Left colon (tissue), 2 donors: ENCODE measurements at places on chromosomes 5 and 9.

- DNase-seq: no peak
These were observed 63.2 kb downstream of the COL27A1 start for GRCh38 chr9:114218264-114219120.

DNA sequence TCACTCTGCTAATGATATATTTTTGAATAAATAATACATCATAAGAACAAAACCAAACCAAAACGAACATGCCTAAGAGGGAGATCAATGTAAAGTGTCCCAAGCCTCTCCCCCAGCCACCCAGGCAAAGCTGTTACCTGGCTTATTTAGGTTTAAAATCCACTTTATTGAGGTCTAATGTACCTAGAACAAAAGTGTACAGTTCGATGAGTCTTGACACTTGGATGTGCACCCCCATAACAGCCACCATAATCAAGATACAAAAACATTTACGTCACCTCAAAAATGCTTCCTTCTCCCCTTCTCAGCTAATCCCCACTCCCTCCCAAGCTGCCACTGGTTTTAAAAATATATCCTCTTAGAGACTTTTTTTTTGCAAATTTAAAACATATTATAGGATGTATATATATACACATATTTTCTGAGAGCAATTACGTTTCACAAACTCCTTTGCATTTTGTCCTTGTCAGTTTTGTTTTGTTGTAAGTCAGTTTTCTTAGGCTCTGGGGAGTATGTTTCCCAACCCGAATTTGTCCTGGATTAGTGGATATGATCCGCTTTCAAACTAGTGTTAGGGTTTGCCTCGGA, 8.3 kb upstream of the NKX2-5 start:
- DNase-seq: no peak

GRCh38 chr9:32497921-32498320, 28.1 kb downstream of the RIGI start:
- DNase-seq: no peak

- DNase-seq: no peak
These were observed 52.9 kb upstream of the ZNF366 start for GRCh38 chr5:72559866-72560766.

DNA sequence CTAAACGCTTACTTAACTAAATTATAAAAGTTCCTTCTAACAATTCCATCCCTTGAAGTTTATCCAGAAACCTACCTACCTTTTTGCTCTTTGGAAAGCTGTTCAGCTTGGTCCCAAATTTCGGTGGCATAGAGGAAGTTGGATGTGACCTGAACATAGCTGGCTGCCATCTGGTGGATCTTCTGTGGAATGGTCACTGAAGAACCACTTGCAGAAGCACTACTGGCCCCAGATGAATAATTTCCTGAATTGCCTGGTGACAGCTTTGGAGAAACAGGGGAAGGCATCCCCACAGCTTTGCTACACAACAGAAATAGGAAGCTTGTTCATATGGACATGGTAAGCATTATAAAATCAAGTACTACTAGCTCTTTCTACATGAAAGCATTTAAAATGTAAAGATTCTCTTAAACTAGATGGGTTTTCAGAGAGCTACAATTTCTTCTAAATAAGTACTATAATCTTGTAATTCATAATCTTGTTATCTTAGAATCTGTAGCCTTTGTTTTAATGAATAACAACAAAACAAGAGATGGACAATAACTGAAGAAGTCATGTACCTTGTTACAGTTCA, 9.9 kb downstream of the LEAP2 start:
- DNase-seq: peak; percentile 57

GRCh38 chr9:70058569-70059116, 15.0 kb downstream of the MAMDC2 start:
- DNase-seq: no peak

DNA sequence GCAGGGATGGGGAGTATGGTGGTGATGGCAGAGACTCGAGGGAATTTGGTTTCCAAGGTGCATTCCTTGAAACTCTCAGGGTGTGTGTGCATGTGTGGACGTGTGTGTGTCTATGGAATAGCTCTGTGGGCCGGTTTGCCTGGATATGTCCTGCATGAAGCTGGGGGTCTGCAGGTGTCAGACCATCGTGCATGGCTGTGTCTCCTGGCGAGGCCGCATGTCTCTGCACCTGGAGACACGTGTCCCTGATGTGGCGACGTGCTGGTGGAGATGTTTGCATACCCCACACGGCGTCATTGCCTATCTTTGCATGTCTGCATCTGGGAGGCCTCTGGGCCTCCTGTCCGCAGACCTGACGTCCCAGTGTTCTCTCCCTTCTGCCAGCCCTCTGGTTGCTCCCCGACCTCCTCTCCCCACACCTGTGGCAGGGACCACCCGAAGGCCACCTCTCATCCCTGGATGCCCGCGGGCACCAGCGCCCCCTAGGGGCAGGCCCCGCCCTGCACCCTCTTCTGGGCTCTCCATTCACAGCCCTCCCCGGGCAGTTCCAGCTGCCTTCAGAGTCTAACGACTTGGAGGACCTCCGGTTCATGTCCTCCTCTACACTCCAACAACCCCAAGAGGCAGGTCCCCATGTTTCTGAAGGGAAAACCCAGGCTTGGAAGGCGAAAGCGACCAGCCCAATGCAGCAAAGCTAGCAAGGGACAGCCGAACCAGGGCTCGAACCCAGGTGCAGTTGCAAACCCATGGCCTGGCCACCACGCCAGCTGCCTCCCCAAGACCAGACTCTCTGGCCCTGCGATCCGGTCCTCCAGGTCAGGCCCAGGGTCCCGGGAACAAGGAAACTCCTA, 88.6 kb downstream of the LMX1B start:
- DNase-seq: no peak

GRCh38 chr9:13915591-13916301, 398.2 kb downstream of the NFIB start:
- DNase-seq: no peak

DNA sequence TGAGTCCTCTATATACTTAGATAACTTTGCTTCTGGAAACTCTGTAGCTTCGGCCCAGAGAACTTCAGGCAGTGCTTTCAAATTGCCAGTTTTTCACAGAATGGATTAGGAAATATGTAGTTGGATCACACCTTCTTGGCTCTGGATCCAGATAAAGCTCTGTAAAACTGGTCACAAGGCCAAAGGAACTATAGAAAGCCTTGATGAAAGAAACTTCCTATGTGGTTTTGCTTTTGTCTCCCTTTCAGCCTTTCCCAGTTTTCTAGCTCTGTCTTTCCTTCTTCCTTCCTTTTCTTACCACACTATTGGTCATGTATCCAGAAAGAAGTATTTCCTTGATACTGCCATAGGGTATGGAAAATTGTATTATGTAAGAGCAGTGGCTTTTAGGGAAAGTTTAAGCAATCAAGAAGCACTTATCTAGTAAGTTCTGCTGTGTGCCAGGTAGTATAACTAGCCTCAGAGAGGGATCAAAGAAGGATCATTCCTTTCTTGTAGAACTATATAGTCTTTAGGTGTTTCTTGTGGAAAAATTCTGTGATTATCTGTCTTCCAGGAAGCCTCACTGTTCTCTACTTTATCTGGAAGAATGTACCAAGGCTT, 6.3 kb downstream of the GPR21 start:
- no peak for DNase-seq

DNA sequence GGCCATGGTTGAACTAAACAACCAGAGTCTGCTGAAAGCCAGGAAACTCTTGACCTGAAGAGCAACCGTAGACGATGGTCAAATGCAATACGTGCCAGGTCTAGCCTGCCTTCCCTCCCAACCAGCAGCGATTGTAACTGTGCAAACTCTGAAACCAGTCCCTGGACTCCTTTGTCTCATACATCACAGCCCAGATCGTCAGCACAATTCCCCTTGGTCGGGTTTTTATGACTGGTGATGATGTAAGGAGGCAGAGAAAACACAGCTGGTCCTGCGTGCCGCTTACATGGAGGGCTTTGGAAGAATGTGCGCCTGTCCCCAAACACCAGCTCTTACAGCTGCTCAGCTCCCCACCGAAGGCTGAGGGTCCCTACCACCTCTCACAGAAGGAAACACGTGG, 24.6 kb downstream of the SMIM23 start:
- no peak for DNase-seq

GRCh38 chr5:143470120-143470519, 66.6 kb upstream of the NR3C1 start:
- DNase-seq: no peak
